Cardiac muscle cell (in vitro differentiated cells and primary cell): ENCODE measurements at places on chromosomes 2 and 18.
A peak's percentile ranks its signal among the peaks of the same experiment; 100 is the strongest.

DNA sequence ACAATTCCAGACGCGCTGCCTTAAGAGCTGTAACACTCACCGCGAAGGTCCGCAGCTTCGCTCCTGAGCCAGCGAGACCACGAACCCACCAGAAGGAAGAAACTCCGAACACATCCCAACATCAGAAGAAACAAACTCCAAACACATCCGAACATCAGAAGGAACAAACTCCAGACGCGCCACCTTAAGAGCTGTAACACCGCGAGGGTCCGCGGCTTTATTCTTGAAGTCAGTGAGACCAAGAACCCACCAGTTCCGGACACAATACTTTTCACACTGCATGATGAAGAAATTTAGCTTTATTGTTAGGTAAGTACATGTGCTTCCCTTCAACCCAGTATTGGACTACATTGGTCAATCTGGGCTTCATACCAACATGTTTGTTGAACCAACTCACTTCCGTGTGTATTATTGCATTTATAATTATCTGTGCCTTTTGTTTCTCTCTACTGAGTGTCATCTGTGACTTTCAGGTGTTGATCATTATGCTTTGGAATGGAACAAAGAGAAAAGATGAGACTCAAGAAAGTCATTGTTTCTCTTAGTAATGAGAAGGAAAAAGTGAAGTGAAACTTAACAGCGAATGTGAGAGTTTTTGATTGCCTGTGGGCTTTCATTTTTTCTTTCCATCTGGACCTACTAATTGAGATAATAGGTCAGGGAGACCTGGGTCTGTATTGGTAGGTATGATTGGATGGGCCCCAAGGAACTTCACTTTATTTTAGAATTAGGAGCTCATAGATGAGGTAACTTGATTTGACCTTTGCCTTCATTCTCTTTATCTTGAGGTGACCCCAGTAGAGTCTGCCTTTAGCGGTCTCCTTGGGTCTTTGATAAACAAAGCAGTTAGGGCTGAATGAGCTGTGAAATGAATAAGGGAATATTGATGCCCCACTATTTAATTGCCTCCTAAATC lies 76.1 kb upstream of the CAVIN2 start:
- H3K4me1 ChIP-seq, result no peaks in the 10 kb centered on the region
- no peak overlapping the region for H3K27ac ChIP-seq
- no peak overlapping the region for H3K4me3 ChIP-seq
- H3K36me3 ChIP-seq, result no peaks in the 10 kb centered on the region

- no peak overlapping the region for H3K27ac ChIP-seq
- peaks cover 4% of the 10 kb centered on the region for H3K4me1 ChIP-seq
Observed at GRCh38 chr2:232196802-232197201, 181.7 kb upstream of the ALPP start.

DNA sequence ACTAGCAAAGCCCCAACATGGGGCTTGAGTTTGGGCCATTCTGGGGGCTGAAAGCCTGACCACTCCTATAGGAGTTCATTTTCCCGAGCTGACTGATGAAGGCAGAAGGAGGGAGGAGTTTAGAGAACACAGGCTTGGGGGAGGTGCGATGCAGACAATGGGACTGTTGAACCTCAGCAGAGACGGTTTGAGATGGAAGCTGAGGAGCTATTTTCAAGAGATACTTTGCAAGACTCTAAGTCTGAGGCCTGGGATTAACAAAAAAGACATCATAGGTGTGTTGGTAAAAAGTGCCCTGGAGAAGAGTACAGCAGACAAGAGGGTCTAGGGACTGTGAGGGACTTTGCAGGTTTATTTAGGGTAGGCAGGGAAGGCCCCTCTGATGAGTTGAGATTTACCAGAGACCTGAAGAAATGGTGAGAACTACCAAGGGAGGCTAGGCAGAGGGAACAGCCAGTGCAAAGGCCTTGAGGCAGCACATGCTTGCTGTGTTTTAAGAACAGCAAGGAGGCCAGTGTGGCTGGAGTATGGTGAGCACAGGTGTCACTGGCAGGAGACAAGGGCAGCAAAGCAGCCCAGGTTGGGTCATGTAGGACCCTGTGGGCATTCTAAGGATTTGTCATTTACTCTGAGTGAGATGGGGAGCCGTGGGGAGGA lies 31.6 kb downstream of the PCBP1 start:
- DNase-seq, result peak; percentile 51
- no peak overlapping the region for H3K27ac ChIP-seq

DNA sequence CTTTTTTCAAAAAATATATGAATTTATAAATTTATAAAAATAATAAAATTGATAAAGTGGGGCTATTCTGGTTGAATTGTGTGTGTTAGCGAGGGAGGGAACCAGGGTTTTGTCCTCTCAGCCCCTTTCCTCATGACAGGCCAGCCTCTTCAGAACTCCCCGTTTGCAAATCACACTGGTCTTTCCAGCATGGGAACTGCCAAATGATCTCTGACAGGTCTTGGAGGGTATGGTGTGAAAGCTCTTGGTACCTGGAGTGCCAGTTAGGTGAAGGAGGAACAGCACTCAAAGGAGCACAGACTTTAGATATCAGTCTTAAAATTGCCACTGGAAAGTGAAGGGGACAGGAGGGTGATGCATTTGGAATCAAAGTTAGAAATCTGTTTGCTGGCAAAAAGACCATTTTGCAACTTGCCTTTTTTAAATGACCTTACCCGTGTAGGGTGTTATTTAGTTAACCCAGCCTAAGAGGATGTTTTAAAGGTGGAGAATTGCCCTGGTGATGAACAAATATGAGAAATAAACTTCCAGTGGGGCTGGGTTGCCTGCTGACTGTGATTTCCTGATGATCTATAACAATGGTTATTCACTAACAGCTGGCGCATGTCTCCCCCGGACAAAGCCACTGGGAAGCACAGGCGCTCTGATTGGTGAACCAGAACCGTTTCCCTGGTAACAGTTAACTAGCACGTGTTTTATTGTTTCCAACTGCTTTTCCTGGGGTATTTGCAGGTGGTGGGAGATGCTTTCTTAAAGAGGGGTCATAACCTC lies 85.3 kb upstream of the EFEMP1 start:
- DNase-seq, result peak; percentile 95
- no peaks in the 10 kb centered on the region for H3K36me3 ChIP-seq
- peaks cover 5% of the 10 kb centered on the region for H3K4me1 ChIP-seq
- no peak overlapping the region for H3K27ac ChIP-seq

- H3K27ac ChIP-seq, result no peak overlapping the region
- no peaks in the 10 kb centered on the region for H3K36me3 ChIP-seq
- peaks cover 8% of the 10 kb centered on the region for H3K4me1 ChIP-seq
Observed at GRCh38 chr18:79590191-79591031, 89.2 kb upstream of the CTDP1 start.

GRCh38 chr18:77116201-77117080 lies 16.1 kb downstream of the MBP start:
- DNase-seq, result no peak
- no peak overlapping the region for H3K4me3 ChIP-seq
- H3K27ac ChIP-seq, result no peak overlapping the region
- no peaks in the 10 kb centered on the region for H3K4me1 ChIP-seq
